Renal cortical epithelial cell (primary cell): ENCODE measurements at places on chromosomes 5 and 9.

- peak; percentile 54 for DNase-seq
Observed at GRCh38 chr9:70639853-70640814, 225.7 kb upstream of the KLF9 start.

- DNase-seq: peak; percentile 64
Observed at GRCh38 chr9:83920469-83920926, 734 bp downstream of the KIF27 start.

DNA sequence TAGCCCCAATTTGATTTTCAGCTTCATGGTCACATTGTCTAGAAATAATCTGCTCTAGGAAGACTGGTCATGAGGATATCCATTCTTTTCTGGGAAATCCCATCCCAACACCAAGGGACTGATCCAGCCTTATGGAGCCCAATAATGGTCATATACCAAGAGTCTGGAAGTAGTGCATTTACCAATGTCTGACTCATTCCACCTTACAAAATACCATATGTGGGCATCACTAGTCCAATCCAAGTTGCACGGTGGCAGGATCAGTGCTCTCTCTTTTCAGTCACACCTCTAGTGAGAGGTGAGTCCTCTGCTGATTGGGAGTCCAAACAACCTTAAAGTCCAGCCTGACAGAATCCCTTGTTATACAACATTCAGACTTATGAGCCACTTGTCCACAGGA lies 73.7 kb downstream of the FEM1C start:
- no peak for DNase-seq

DNA sequence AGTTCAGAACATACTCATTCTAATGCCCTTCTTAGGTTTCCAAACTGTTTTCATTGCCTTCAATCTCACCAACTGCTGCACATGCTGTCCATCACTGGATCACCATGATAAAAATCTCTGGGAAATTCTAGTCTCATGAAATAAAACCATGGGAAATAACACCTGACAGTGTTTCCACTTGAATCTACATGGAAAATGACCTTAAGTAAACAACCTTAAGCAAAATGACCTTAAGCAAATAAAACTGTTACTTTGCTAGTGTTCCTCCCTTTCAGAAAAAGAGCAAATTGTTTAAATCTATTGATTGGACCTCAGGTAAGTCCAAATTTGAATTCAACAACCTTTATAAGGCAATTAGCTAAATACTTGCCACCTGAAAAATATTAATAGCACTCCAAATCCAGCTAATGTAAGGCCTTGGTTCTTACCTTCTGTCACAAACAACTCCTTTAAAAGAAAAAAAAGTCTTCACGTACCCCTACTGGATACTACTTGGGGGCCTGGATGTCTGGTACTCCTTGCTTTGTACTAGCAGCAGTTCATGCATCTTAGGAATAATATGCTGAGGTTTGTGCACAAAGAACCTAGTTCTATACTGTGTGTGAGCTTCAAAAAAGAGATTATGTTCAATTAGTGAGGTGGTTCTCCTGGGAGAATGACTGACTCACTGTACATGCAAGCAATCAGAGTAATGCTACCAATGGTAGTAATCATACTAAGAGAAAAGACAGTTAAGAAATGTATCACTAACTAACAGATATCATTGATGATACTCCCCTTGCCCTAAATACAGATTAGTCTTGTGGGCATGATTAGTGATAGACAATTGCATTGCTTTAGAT lies 630.4 kb downstream of the PSAT1 start:
- DNase-seq: peak; percentile 4

DNA sequence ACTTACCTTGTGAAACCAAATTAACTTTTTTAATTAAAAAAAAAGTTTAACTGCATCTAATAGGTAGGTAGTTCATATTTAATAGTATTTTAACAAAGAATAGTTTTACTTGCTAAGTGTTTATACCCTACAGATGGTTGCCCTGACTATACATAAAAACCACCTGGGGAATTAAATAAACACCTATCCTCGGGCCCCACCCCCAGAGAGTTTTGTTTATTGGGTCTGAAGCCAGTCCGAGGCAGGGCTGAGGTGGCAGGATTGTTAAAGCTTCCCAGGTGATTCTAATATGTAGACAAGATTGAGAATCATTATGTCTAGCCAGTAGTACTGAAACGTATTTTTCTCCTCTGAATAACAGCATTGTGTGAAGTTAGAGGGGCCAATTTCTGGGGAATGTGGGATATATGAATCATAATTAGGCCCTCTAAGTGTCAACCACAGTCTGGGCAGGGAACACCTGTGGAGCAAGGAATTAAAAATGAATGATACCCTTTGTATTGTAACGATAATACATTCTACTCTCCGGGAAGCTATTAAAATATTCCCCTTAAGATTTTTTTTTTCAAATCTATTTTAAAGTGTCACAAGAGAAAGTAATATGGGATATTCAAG lies 5.6 kb upstream of the PAM start:
- DNase-seq: no peak

DNA sequence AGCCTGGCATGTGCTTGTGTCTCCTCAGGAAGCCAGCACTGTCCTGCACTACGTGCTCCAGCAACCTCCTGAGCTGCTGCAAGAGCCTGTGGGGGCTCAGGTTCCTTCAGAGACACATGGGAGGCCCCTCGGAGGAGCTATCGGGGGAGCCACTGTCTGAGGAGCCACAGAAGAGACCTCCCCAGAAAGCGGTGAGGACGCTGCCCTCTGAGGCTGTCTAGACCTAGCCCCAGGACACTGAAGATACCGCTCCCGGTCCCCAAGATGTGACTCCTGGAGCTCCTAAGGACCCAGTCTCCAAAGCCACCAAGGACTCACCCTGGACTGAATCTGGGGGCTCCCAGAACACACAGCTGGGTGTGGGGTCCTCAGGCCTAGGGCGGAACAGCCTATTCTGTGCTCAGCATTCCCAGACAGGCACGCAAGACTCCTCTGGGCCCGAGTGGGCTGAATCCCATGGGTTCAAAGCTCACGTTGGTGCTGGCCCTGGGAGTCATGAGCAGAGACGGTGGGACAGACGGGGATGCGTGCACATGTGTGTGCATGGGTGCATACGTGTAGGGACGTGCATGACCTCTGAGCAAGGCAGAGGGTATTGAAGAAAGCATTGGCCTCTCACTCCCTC lies 50.0 kb downstream of the HRH2 start:
- DNase-seq: no peak

DNA sequence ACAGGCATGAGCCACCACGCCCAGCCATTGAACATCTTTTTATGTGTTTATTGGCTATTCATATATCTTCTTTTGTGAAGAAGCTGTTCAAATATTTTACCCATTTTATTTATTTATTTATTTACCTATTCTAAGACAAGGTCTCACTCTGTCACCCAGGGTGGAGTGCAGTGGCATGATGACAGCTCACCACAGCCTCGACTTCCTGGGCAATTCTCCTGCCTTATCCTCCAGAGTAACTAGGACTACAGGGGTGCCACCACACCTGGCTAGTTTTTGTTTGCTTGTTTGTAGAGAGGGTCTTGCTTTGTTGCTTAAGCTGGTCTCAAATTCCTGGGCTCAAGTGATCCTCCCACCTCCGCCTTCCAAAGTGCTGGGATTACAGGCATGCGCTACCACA lies 33.5 kb downstream of the NAIF1 start:
- DNase-seq: no peak

DNA sequence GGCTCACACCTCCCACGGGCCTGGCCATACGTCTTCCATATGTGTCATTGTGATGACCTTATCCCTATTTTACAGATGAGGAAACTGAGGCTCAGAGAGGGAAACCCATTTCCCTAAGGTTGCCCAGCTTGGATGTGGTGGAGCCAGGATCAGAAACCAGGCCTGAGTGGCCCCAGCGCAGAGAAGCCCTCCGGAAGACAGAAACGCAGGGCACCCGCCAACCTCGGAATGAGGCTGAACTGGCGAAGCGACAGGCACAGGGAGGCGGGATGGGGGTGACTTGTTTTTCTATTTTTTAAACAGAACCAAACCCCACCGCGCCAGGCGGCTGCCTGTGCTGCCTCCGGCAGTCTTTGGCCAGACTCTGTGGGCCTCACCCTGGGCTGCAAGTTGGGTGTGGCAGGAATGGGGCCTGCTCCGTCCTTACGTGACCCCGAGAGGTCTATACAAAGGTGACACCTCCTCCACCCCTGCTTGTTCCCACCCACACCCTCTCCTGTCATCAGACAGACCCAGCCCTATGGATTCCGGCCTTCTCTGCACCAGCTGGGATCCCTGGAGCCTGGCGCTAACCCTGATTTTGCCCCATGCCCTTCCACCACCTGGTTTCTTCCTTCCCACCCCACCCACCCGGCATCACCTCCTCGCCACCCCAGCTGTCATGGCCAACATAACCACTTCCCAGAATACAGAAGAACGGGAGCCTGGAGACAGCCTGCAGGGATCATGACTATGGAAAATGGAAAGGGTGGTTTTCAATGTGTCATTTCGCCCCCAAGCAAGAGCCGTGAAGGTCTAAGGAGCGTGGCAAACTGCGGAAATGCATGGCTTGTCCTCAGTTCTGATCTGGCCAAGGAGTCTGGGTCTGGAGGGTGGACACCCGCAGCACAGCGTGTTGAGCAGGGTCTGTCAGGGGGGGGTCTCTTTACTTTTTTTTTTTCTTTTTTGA lies 23.6 kb downstream of the PLPP7 start:
- no peak for DNase-seq

DNA sequence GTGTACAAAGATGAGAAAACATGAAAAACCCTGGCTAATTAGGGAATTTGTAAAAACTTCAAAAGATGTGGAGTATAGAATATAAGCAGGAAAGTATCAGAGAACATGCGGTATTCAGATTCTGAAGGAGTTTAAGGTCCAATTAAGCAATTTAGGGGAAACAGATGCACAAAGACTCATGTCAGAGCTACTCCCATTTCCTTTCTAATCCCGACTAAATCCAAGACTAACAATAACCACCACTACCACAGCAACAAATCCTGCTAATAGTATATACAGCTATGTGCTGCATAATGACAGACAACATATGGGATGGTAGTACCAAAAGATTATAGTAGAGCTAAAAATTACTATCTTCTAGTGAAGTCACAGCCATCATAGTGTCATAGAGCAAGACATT lies 102.1 kb downstream of the LURAP1L start:
- DNase-seq: no peak

- DNase-seq: no peak
Observed at GRCh38 chr9:91820949-91821880, 128.8 kb downstream of the ROR2 start.

- no peak for DNase-seq
Observed at GRCh38 chr9:18474783-18475182, 830 bp downstream of the ADAMTSL1 start.

GRCh38 chr5:14212838-14213237 lies 69.7 kb downstream of the TRIO start:
- peak; percentile 74 for DNase-seq

GRCh38 chr9:121612511-121612998 lies 38.9 kb upstream of the DAB2IP start:
- DNase-seq: peak; percentile 62

DNA sequence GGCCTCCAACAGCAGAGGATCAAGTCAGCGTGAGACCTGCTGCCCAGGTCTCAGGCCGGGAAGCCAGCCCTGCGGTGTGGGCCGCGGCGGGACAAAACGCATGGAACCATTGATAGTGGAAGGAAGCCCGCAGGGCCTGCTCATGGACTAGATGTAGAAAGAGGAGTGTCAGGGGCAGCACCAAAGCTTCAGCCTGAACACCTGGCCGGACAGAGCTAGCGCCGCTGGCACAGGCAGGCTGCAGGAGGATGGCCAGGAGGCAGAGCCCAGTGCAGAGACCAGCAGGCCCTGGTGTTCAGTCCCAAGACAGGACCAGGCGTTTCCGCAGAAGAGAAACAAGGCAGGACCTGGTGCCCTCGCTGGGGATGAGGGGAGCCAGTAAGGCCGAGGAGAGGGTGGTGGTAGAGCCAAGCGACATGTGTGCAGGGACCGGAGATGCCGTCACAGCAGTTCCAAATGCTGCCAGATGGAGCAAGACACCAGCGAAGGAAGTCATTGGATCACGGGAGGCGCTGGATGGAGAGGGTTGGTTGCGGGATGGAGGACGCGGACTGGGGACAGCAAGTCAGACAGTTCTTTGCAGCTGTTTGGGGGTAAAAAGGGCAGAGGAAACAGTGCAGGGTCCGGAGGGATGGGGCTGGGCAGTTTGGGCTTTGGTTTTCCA lies 42.1 kb upstream of the OLFM1 start:
- no peak for DNase-seq

DNA sequence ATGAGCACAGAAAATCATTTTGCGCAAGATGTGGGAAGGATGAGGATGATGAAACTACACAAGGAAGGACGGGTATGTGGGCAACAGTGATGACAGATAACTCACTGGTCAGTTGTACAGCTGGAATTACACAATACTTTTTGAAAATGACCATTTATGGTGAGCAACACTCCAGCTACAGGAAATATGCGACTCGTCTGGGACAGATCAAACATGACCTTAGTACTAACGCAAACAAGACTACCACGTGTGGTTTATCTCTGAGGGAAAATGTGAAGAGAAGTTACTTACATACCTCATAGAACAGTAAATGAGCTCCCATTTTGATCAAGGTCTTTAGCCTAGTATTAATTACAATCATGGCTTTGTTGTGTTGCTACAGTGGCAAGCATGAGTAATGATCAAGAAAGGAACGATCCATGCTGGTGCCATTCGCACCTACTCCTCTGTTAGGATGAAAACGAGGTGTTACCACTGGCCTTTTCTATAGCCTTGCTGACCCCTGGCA lies 456.9 kb downstream of the BNC2 start:
- DNase-seq: peak; percentile 72

DNA sequence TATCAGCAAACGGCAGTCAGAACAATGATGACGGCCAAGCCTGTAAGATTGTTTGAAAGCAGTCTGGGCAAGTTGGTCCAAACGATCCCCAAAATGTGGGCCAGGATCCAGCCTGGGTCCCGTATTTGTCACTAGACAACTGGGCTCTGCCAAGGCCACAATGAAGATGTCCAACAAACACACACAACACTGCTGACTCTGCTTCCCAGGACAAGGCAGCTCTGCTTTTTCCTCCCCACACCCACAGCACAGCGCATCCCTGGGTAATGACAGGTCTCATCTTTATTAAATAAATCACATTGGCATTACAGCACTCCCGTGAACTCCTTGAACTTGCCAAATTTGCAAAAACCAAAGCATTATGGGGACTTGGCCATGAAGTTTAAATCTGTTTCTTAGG lies 424.1 kb upstream of the ACTBL2 start:
- DNase-seq: no peak
